ENCODE measurements at places on chromosomes 5 and 9.

GRCh38 chr5:1525624-1526189 lies 1.9 kb upstream of the LPCAT1 start:
- no peak for DNase-seq

DNA sequence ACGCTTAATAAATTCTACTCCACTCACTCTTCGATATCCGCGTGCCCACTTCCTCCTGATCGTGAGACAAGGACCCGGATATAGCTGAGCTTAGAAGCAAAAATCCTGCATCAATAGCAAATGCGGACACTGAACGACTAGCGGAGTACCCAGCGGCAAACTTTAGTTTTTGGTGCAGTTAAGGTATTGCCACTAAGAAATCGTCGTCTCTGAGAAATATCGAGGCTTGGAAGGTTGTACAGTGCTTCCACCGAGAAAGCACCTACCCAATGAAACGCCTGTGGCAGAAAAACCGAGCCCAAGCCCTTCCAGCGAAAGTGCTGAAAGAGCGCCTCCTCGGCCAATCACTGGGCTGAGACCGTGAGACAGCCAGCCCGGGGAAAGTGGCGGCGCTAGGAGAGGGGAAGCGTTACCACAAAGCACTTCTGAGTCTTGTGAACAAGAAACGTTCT lies 32.2 kb downstream of the ANXA2R start:
- peak; percentile 94 for DNase-seq

DNA sequence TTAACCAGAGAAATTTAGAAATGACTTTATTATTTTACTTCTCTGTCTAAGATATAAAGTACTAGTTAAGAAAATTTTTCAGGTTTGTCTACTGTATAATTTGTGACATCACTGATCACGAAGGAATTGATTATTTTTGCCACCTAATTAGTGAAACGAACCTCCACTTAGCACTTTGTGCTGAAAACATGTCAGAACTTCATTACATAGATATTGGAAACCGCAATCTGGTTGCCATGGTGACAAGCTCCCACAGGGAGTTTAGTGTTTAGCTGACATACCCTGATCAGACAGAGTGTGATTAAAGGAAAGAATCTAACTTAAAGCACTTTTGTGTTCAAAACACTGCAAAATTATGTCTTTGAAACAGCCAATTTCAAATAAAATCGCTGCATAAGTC lies 668.4 kb upstream of the CCNG1 start:
- no peak for DNase-seq

- no peak for DNase-seq
Measured at GRCh38 chr5:142824391-142824790, 54.2 kb downstream of the ARHGAP26 start.

GRCh38 chr9:85155352-85155751 lies 485.8 kb downstream of the NTRK2 start:
- DNase-seq: no peak

GRCh38 chr5:114419959-114420358 lies 58.1 kb downstream of the KCNN2 start:
- DNase-seq: no peak

DNA sequence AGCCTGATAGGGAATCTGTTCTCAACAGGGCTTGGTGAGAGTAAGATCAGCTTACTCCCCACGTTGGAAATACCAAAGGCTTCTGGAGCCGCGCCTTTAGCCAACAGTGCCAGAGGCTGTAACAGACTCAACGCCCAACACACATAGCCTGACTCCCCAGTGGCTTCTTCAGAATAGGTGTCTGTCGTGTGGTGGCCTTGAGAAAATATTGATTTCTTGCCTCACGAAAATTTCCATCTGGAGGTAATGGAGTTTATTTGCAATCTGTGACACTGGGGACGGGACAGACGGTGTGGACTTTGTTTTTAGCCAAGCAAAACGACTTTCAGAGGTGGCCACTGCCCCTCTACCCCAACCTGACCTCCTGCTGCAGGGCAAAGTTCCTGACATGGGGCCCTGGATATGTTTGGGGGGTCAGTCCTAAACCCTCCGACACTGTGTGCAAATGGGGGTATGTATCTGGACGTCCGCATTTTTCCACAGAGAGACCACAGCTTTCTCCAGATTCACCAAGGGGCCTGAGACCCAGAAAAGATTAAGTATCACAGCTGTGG lies 189.3 kb downstream of the CDK5RAP2 start:
- no peak for DNase-seq

DNA sequence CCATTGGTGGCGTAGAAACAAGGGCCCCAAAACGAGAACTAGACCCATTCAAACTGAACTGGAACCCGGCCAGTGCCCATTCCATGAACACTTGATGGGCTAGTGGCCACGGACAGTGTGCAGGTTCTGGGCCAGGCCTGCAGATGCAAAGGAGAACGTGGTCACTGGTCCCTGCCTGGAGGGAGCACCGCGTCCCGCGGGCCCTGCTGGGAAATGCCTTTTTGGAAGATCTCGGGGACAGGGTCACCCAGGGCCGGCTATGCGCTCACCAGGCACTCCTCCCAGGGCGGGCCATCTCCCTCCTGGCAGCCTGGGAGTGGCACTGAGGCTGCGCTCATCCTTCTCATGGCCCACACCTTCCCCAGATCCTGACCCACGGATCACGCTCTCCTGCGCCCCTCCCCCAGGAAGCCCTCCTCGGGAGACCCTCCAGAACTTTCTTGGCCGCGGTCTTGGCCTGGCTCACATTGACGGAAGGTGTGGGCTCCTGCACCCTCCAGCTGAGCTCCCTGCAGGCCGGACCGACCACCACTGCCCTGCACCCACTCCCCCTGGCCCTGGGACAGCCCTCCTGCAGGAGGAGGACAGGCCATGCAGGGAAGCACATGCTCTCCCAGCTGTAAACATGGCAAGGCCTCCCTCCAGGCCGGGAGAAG lies 2.8 kb upstream of the DIPK1B start:
- DNase-seq: no peak

DNA sequence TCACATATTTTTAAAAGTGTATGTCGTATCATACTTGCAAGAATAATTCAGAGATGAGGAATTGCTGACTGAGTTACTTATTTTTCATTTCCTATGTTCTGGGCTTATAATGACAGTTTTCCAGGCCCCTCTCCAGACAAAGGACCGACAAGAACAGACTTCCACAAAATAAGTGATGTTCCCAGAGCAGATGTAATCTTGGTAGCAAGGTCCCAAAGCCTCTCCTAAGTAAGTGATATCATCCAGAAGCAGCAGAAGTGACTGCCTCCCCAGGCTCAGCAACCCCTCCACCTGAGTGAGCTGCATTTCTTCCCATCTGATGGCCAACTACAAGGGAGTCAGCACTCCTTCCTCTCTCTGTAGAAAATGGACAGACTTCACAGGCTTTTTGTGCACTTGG lies 57.1 kb downstream of the SEMA6A start:
- DNase-seq: no peak

DNA sequence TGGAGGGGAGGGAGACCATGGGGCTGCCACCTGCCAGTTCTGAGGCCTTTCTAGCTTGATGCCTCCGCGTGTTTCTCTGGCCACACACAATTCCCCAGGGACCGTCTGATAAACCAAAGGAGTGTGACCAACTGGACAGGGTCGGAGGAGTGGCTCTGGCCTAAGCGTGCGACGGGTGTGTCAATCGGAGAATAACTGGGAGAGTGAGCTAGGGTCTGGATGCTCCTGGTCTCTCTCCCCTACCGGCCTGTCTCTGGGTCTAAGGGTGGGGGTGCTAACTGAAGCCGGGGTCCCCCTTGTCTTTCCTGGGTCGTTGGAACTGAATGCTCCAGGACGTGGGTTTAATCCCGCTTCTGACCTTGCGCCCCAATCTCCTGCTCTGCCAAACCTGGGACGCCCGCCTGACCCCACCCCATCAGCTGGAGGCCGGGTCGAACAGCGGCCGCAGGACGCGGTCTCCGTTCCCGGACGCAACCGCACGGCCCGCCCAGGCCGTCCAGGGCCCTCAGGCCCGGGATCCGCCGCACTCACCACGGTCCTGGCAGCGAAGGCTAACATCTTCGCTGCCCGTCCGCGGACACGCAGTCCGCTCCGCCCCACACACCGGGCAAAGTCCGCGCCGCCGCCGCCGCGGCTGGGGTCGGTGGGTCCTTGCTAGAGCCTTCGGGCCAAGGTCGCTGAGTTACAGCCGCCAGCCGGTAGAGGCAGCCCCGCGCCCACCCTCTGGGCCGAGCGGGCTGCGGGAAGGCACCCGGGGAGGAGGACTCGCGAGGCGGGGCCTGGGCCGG lies 447 bp downstream of the CRAT start:
- DNase-seq: peak; percentile 84

DNA sequence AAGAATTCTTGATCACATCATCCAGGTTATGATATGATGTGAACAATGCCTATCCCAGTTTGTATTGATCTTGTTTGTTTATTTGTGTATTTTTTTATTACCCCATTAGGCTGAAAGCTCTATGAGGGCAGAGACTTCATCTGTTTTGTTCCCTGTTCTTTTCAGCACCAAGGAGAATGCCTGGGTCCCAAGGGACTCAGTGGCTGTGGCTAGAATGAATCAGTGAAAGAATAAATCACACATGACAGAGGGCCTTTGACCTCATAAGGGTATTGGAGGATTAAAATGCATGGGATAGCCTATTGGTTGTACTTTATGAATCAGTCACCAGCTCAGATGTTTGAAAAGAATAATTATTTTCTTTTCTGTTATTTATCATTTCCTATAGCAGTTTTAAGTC lies 292.2 kb downstream of the GAS1 start:
- DNase-seq: no peak

Measured in retina (tissue), 1 donor.